ENCODE measurements at places on chromosomes 7 and 10. TPM values are rescaled to one million over a fixed set of nuclear protein-coding genes. Genes with fewer than 3 reads are reported as not detected.

- DNase-seq, result no peak
Measured at GRCh38 chr7:3760651-3761050, 459.6 kb downstream of the SDK1 start.

Gene MMD2
- total RNA-seq, result not detected

DNA sequence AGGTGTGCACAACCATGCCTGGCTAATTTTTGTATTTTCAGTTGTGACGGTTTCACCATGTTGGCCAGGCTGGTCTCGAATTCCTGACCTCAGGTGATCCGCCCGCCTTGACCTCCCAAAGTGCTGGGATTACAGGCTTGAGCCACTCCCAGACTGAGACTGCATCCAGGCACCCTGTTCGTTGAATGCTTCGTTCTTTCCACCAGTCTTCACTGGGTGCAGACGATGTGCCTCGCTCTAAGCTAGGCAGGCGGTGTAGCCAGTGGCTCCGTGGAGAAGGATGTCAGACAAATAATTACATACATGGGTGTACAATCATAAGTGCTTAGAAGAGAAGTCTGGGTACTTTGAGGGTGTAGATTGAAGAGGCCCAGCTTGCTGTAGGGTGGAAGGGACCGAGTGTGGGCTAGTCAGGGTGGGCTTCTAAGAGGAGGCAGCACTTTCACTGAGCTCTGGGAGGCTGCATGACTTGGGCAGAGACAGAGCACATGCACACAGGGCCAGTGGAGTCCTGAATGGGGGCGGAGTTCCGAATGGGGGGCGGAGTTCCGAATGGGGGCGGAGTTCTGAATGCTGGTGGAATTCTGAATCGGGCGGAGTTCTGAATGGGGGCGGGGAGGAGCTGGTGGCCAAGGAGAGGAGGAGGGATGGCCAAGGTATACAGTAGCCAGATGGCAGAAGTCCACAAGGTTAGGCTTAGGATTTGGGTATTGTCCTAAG lies 74.3 kb downstream of the COL26A1 start:
- no peak for DNase-seq

GRCh38 chr7:137097111-137097510 lies 228.7 kb downstream of the CHRM2 start:
- no peak for DNase-seq

DNA sequence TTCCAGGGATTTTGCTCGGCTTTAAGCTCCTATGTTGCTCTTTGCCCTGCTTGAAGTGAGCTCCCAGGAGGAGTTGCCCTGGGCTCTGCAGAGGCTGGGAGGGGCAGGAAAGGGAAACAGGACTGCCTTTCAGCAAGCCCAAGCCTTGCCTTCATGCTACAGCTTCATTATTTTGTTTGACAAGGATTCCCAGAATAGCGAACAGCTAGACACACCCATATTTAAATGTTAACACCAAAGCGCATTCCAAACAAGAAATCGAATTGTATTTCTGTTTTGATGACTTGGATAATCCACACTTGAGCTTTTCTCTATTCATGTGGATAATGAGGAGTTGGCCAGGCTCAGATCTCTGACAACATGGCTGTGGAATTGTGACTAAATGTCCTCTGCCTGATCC lies 6.3 kb downstream of the KIAA1217 start:
- DNase-seq, result no peak

DNA sequence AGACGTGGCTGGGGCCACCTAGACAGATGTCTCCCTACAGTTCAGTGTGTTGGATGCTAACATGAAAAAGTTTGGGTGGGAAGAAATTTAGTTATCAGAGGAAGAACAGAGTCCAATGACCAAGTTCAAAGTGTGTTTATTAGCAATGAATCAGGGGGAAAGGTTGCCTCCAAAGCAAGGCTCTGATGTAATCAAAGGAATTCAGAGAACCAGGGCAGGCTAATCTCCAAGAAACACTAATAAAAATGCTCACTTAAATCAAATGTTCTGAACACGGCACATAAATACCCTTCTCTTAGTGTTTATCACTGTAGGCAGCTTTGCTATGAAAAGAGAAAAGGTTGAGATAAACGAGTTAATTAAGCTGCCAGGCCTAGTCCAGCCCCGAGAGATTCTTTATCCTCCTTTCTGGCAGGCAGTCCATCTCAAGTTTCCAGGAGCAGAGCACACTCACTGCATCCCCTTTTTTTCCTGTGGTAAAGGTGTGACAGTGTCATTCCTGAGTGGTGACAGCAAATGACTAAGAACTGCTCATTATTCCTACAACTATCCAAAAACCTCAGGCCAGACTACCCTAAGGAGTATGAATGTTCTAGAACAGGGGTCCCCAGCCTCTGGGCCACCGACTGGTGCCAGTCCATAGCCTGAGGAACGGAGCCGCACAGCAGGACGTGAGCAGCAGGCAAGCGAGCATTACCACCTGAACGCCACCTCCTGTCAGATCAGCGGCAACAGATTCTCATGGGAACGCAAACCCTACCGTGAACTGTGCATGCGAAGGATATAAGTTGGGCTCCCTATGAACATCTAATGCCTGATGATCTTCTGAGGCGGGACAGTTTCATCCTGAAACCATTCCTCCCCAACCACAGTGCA lies 66.9 kb upstream of the FHIP2A start:
- no peak for DNase-seq

DNA sequence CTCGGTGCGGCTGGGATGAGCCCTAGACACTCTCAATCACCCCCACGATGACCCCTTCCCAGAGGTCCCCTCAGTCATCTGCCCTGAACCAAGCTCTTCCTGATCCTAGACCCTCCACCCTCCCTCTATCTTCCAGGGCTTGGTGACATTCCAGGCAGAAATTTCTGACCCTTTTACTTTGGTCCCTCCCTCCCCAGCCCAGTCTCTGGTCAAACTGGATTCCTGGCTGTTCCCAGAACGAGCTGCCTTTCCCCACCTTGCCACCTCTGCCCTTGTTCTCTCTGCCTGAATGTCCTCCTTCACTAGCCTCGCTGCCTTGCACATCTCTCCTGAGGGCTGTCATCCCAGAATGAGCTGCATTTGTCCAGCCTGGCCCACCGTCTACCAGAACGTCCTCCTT lies 1.3 kb upstream of the CLDN4 start:
- no peak for DNase-seq

- no peak for DNase-seq
Measured at GRCh38 chr10:11787846-11788245, 35.3 kb upstream of the PROSER2 start.

Data from T-helper 17 cell (primary cell).